ENCODE measurements at places on chromosomes 4 and X.

GRCh38 chr4:56512166-56512565 is 6.6 kb downstream of the ARL9 start:
- no peak for DNase-seq

DNA sequence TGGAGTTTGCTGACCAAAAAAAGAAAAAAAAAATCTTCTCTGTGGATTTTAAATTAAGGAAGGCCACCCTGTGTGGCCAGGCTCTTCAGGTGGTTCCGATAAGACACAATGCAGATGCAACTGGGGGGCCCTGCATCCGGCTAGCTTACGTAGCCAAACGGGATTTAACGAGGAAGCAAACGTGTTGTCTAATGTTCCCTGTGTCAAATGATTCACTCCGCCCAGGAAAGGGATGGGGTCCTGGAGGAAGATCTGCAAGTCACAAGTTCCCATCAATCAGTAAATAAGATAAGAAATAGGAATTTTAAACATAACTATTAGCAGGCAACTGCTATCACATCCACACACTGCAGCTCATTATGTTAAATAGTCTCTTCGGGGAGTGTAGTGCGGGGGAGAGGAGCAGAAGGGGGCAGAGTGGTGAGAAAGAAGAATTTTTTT is 216.4 kb upstream of the GYPA start:
- no peak for DNase-seq

DNA sequence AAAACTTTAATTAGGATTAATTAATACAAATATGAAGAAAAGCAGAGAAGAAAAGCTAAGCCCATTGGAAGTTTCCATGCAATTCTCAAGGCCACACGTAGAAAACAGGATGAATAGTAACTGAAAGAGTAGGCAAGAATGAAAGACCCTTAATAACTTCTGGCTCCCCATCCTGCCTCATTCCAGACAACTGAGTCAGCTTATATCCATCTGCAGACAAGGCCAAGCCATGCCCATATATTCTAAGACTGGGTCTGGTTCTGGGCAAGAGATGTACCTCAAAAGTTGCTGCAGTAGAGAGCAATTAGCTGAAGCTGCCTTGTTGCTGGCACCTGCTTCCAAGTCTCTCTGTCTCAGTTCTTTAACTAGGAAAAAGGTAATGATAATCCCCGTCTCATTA is 244.1 kb downstream of the GPC3 start:
- no peak for DNase-seq

DNA sequence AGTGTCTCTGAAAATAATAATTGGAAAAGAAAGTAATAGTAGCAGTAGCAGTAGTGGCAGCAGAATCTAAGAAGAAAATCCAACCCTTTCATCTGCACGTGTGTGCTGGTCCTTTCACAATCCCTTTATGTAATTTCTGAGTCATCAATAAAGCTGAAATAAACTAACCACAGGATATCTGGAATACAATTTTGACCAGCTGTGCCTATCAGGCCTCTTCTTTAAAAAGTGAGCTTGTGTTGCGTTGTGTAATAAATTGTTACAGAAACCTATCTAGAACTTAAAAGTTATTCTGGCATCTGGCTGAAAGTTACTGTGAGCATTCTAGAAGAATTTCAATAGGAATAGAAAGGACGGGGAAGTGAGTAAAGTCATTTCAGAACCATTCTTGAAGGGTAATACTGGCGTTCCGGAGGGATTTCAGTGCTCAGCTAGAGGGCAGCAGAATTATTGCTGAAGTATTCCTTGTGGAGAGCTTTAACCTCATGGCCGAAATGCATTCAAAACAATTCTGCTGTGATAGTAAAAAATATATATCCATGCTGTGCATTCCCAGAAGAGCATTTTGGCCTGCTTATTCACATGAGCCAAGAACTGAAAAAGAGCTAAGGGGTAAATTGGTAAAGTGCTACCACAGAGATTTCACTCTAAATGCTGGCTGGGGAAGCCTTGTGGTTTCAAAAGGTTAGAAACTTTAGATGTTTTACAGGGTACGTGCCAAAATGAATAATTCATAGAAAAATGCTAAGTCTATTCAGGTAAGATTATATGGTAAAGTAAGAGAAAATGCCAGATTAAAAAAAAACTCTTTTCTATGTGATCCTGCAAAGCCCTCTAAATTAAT is 260.6 kb downstream of the NKX6-1 start:
- no peak for DNase-seq

DNA sequence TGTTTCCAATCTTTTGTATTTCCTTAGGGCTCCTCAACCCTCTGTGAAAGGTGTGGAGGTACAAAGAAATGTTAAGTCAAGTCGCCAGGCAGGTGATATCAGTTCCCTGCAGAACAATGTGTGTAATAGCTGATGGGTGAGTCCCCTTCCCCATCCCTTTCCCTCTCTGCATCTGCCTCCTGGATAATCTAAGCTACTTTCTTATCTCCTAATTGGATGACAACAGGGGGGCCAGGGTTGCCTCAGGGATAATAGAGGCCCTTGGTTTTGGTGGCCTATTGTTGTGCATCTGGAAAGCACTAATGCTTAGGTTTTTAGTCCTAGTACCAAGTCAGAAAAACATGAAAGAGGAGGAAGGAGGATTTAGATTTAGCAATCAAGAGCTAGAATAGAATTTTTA is 29.1 kb downstream of the MAGED1 start:
- no peak for DNase-seq

Measured in kidney epithelial cell (primary cell).